ENCODE measurements at places on chromosomes 3 and 15.

DNA sequence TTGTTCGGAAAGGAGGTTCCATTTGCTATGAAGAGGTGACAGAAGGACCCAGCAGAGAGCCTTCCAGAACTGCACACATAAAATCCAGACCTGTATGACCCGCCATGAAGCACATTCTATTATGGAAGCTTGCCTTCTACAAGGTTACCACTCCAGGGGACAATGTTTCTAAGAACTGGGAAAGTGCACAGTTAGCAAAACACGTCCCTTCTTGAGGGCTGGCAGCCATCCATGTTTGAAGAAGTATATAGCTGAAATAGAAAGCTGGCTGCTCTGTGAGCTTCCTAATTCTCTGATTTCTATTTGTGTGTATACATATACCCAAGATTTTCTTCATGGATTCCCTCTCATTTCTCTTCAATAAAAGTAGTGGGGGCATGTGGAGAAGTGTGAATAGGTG is 74.6 kb downstream of the CNTN3 start:
- no peak for DNase-seq

- DNase-seq: no peak
These were observed 25.6 kb upstream of the LARS2 start for GRCh38 chr3:45362758-45363157.

DNA sequence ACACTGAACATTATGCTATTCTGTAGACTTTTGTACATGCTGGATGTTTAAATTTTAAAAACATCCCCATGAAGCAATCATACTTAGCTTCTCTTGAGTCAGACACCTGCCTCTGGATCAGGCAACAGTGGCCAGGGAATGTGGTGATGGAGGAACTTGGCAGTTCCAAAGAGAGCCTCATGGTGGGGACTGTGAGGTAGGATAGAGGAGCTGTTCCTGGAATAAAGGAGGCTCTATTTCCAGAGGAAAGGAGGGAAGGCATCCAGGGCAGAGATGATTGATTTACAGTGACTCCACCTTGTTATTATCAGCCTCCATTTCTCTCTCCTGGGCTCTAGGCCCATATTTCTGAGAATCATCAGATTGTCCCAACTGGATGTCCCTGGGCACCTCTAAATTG is 35.0 kb upstream of the ABHD17C start:
- peak; percentile 14 for DNase-seq

DNA sequence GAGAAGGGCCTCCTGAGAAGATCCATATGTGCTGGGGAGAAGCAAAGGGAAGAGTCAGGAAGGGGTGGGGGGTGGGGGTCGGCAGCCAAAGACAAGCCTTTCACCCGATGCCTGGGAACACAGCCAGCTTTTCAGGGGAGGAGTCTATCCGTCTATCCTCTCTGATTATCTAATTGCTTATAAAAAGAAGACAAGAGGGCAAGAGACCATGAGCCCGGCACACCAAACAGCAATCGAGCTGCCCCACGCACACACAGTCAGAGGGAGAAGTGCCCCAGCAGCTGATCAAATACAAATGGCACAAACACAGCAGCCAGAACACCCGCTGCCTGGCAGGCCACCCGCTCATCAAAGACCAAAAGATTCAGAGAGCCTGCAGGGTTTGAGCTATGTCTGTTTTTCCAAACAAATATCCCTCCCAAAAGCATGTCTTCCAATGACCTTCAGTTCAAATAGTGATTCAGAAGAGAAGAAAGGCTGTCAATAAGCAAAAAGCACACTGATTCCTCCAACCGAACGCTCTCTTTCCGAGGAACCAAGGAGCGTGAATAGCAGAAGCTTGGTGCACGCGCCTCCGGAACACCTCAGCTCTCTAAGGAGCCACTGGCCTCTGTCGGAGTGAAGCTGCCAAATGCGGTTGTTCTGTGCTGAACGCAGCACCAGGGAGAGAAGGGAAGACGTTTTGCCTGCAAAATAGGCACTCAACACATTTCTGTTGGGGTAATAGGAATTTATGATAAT is 419.2 kb downstream of the OCA2 start:
- DNase-seq: no peak

DNA sequence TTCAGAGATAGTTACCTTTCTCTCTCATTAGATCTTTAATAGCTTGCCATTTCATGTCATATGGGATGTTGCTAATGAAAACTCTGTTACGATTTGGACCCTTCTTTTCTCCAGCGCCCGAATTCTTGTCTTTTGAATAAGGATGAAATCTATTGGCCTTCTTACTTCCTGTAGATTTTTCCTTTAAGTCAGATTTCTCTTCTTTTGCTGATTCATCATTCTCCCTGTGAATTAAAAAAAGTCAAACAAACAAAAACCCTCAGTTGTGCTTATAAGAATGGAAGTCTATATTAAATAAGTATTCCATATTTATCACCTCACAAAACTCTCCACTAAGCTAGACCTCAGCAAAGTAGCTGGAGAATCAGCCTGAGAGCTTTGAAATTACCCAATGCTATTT is 9.5 kb downstream of the MYEF2 start:
- no peak for DNase-seq

- DNase-seq: no peak
These were observed 133.4 kb downstream of the TPRA1 start for GRCh38 chr3:127457094-127457475.

- no peak for DNase-seq
These were observed 27.2 kb upstream of the ZNF502 start for GRCh38 chr3:44685128-44685800.

- no peak for DNase-seq
These were observed 376.3 kb downstream of the GAP43 start for GRCh38 chr3:115999613-116000012.

- DNase-seq: no peak
These were observed 317.0 kb downstream of the VGLL3 start for GRCh38 chr3:86673991-86674390.

GRCh38 chr15:71116942-71117341 is 1.7 kb downstream of the THSD4 start:
- no peak for DNase-seq

DNA sequence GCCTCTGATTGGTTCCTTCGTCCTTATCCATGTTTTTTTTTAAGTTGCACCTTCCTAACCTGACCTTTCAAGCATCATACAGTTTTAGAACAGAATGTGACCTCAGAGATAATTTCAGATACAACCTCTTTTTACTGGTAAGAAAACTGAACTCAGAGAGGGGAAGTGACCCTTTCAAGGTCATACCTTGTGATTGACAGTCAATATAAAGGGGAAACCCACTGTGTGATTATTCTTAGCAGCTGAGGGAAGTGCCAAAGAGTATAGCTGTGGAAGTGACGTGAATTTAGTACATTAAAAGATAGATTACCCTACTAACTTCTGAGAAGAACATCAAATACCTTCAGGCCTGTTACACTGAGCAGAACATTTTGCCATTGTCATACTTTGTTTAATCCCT is 319.4 kb downstream of the NEK10 start:
- DNase-seq: no peak

DNA sequence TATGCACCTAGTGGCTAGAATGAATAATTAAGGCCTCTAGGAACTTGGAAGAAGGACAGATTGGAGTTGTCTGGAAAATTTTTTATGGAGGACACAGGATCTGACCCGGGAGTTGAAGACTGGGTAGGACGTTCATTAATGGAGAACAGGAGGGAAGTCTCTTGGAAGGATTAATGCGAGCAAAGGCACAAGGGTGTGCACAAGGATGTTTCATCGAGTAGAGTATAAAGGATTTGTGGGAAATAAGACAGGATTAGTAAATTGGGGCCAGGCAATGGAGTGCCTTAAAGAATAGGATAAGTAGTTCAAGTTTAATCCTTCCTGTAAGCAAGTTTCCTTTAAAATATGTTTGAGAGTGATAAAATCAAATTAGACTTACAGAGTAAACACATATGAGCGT is 14.6 kb downstream of the LMOD3 start:
- no peak for DNase-seq

GRCh38 chr15:48565560-48566482 is 79.7 kb downstream of the FBN1 start:
- DNase-seq: no peak

GRCh38 chr15:25712192-25712960 is 150.8 kb downstream of the ATP10A start:
- no peak for DNase-seq

DNA sequence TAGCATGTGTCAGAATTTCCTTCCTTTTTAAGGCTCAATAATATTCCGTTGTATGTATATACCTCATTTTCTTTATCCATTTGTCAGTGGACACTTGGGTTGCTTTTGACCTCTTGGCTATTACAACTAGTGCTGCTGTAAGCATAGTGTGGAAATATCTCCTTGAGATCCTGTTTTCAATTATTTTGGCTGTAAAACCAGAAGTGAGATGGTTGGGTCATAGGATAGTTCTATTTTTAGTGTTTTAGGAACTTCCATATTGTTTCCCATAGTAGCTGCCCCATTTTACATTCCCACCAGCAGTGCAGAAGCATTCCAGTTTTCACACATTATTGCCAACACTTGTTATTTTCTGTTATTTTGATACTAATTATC is 70.4 kb upstream of the C15orf39 start:
- no peak for DNase-seq

GRCh38 chr15:85109333-85109732 is 127.7 kb downstream of the PDE8A start:
- no peak for DNase-seq

DNA sequence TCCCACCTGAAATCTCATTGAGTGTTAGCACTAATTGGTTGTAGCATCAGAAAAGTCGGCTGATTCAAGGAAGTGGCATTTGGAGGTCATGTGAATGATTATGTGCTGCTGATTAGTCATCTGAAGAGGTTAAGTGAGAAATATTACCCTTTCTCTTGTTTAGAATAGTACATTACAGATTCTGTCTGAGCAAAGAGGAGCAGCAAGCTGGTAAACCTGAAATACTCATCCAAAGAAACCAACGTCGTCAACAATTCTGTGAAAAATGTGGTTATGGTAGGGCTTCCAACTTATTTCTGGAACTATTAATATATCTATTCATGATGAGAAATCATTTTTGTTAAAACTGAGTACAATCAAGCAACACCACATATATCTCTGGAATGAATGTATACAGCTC is 1024.9 kb downstream of the TUSC7 start:
- peak; percentile 20 for DNase-seq

DNA sequence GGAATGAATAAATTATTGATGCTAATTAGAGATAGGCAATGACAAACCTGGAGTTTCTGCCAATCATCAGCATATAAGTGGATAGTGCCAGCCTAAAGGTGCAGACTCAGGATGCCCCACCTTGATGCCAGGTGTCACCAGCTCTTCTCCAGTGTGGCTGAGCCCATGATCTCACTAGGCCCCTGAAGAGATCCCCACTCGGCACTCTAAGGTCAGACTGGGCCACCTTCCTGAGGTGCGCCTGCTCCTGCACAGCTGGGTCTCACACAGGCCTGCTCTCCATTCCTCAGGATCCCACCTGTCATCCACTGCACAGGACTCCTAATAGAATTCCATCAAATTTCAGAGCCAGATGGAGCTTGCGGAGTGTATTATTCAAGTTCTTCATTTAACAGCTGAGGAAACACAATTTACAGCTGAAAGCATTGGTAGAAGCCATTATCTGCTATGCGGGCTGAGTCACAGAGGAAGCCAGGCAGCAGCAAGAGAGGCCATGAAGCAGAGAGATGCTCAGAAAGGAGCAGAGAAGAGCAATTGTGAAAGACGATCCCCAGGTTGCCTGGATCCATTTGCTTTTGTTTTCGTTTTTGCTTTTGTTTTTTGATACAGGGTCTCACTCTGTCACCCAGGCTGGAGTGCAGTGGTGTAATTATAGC is 25.1 kb upstream of the FSTL1 start:
- no peak for DNase-seq

DNA sequence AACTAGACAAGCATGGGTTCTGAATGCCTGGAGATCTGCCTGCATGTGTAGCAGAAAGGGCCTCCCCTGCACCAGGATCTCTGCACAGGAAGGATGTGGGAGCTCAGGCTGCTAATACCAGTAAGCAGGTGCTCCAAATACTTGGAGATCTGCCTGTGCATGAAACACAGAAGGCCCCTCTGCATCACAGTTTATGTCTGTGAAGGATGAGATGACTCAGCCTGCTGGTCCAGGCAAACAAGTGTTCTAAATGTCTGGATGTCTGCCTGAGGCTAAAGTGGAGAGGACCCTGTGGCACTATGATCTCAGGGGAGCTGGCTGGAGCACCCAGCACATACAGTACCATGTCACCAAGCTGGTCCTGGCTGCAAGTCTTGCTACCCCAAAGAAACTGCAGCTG is 678.8 kb downstream of the MCTP2 start:
- DNase-seq: no peak

- no peak for DNase-seq
These were observed 13.6 kb upstream of the XIRP1 start for GRCh38 chr3:39205919-39206516.

- DNase-seq: no peak
These were observed 3.4 kb downstream of the SCAANT1 start for GRCh38 chr3:63908776-63909175.

- DNase-seq: no peak
These were observed 428.7 kb upstream of the EPHA3 start for GRCh38 chr3:88678747-88679146.

- DNase-seq: no peak
These were observed 50.9 kb downstream of the PLXNA1 start for GRCh38 chr3:127033786-127034185.

DNA sequence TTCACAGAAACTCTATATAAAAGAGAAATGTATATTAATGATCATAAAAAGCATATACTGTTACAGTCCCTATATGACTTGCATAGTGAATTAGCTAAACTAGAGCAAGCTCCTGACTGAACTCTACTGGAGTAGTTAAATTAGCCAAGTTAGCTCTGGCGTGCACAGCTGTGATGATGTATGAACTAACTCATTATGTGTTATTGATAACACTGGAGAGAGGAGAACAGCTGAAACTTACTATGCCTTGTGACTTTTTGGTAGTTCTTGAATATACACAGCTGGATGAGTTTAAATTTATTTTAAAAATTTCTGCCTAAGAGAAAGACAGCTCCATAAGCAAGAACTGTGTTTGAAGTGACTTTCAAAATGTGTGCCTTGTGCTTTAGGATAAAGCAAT is 8.1 kb downstream of the TIPARP start:
- no peak for DNase-seq

Measured in RCC 7860 (cell line).